ENCODE measurements at places on chromosomes 7 and 10. TPM values are rescaled to one million over a fixed set of nuclear protein-coding genes. Genes with fewer than 3 reads are reported as not detected.
A peak's percentile ranks its signal among the peaks of the same experiment; 100 is the strongest.

GRCh38 chr7:138952791-138953190 lies 28.4 kb downstream of the KIAA1549 start:
- DNase-seq, result no peak

DNA sequence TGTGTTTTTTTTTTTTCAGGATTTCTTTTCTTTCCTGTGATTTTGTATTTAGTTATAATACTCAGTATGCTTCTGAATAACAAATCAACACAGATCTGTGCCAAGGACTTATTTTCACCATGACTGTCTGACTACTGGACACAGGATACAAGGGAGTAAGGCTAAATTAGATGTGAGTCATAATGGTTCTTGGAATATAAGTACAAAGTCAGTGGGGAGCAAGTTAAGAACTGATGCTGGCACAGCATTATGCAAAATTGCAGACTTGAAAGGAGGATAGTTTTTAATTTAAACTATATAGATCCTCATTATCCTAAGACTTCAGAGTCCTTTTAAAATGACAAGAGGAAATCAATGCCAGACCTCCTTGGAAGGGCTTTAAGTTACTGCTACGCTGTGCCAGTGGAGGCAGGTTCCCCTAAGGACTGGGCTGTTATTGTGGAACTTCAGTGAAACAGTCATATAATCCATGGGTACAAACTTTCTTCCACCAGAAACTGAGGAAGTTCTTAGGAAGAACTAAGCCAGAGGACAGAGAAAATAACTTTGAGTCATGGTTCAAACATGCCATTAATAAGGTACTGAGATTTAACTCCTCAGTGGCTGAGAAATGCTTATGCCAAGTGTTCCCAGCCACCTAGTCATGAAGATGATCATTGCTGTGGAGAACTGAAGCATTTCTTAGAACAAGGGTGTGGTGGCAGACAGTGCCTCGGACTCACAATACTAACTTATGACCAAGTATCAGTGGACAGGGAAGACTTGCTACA lies 531.2 kb downstream of the HTR7 start:
- DNase-seq, result no peak

DNA sequence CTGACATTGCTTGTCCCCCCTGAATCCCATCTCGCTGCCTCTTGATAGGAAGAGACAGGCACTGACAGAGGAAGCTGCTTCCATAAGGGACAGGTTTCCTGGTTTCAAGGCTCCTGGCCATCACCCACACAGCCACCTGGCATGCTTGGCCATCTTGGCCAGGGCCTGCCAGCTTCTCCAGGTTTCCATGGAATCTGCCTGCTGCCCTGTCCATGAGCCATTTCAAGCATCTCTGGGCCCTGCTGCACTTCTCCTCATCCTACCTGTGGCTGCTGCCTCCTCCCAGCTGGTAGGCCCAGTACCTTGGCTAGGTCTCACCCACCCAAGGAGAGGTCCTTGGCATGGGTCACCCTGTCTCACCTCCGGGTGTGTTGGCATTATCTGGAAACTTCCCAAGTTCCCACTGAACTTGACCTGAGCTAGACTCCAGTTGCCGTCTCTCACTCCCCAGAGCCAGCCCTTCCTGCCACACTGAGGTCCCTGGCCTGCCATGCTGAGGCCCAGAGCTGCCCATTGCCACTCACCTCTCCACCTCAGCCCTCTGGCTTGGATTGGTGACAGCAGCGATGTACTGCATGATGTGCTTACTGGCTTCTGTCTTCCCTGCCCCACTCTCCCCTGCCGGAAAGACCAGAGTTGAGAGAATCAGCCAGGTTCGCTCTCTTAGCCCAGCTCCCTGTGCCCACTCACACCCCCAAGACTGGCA lies 2.6 kb downstream of the MYO1G start:
- no peak for DNase-seq

- DNase-seq, result no peak
These were observed 315.3 kb upstream of the AUTS2 start for GRCh38 chr7:69282946-69283345.

DNA sequence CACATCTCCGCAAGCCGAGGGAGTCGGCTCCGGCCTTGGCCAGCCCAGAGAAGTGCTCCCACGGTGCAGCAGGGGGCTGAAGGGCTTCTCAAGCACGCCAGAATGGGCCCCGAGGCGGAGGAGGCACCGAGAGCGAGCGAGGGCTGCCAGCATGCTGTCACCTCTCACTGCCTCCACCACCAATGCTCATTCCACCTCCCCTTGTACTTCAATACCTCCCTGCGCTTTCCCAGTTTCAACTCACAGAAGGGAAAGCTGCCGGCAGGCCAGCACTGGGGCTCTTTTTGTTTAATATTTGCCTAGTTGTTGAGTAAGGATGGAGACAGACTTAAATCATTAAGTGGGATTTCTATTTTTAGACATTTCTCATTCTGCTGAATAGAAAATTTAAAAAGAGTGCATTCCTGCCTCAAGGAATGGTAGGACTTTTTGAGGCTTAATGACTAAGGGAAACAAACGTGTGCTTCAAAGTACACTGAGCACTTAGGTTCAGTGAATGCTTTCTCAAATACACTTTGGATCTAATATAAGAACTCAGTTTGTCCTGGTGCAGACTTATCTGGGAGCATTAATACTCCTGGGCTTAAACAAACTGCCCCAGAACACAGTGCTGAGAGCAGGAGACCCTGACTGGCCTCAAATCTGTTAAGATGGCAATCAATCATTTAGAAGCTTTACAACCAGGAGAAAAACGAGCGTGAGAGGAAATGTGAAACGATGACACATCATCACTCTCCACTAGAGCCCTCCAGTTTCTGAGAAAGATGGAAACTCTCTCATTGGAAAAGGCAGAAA lies 131.2 kb downstream of the RALA start:
- no peak for DNase-seq

- no peak for DNase-seq
These were observed 36.8 kb downstream of the CLRN3 start for GRCh38 chr10:127855976-127856375.

GRCh38 chr7:117386110-117386706 lies 41.1 kb downstream of the ASZ1 start:
- no peak for DNase-seq

DNA sequence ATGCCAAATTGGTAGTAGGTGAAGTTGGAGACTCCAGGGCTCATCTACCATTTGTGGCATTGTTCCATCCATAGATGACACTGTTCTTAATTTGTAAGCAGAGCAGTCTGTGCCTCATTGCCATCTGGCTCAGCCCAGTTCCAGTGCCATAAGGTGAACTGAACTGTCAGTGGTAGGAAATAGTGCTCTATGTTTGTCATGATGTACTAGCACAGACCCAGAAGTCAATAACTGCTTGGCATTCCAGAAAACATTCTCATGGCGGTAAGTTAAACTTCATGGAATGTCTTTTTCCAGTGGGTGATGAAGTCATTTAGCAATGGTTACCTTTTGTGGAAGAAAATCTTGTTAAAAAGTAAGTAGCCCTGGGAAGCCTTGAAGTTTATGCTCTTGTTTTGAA lies 302.7 kb downstream of the SUGCT start:
- peak; percentile 9 for DNase-seq

- DNase-seq, result no peak
These were observed 990 bp downstream of the ZNF467 start for GRCh38 chr7:149772241-149772955.

- DNase-seq, result peak; percentile 58
These were observed 65.7 kb downstream of the VWA2 start for GRCh38 chr10:114304571-114305421.

- no peak for DNase-seq
These were observed 85.9 kb downstream of the CDH23 start for GRCh38 chr10:71482620-71483019.

DNA sequence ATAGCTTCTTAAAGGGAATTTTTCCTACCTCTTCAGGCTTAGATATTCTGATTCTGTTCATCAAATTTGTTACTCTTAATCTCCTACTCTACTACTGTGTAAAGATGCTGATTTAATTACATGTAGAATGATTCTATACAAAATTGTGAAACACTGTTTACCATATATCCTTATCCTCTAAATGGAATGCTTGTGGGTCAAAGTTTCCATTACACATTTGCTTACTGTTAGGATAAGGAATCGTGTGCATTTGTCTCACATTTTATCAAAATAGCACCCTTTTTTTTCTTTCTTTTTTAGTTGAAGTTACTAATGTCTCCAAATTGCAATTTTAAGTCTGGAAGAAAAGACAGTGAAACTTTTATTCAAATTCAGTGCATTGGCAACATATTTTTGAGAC lies 65.3 kb downstream of the TFEC start:
- DNase-seq, result no peak

DNA sequence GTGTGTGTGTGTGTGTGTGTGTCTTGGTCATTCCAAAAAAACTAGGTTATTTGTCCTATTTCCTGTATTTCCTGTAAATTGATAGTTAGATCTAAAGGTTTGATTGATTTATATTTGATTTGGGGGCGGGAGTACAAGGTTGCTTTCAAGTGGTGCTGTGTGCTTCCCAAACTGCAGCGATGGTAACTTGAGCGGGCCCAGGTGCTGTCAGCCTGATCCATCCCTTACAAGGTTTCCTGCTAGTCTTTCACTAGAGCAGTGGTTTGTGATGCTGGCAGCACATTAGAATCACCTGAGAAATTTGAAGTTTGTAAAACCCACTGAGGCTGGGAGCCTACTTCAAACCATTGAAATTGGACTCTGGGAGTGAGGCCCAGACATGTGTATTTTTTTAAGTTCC lies 23.7 kb downstream of the ABCC2 start:
- DNase-seq, result no peak

The WNT8B gene
- not detected for total RNA-seq

The PVRIG gene
- not detected for total RNA-seq

The RGR gene
- total RNA-seq, result not detected

The KEL gene
- not detected for total RNA-seq

The GATA3 gene
- total RNA-seq, result 8.2 TPM

The ABCA13 gene
- total RNA-seq, result 12.1 TPM

The C10orf105 gene
- total RNA-seq, result not detected

The HMX2 gene
- not detected for total RNA-seq

The PAX4 gene
- total RNA-seq, result not detected

The HOXA5 gene
- total RNA-seq, result 8.3 TPM

The PAPOLB gene
- total RNA-seq, result not detected

The NKX1-2 gene
- total RNA-seq, result not detected

The NFE2L3 gene
- total RNA-seq, result 108 TPM
